ENCODE measurements at places on chromosomes 4 and X. TPM values are rescaled to one million over a fixed set of nuclear protein-coding genes. Genes with fewer than 3 reads are reported as not detected.

DNA sequence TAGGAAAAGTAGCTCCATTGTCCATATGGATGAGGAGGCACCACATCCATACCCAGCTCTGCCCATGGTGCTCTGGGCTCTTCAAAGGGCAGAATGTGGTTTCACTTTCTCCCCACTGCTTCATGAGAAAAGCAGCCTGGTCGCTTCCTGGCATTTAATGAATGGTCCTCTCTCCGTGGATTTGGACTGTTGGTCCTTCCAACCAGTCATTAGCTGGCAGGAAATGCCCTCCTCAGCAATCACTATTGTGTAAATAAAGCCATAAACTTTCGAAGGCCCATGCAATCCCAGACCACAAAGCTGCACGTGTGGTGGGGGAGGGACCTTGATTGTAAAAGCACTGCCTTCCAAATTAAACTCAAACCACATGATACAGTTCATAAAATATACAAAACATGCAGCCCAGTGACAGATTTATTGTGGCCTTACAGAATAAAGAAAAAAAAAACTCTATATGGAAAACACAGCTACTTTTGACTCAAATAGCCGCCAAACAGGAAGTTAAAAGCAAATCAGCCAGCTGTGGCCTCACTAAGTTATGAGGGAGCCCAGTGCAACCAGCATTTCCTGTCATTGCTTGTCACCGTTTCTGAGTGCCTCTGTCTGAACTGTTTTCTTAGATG is 8.1 kb downstream of the MBNL3 start:
- DNase-seq: peak; percentile 28
- peak overlapping the region; percentile 65 for H3K27ac ChIP-seq
- no peaks in the 10 kb centered on the region for H3K36me3 ChIP-seq
- peaks cover 25% of the 10 kb centered on the region for H3K4me1 ChIP-seq
- no peaks in the 10 kb centered on the region for H3K27me3 ChIP-seq

- no peak for DNase-seq
- no peaks in the 10 kb centered on the region for H3K36me3 ChIP-seq
- peaks cover 4% of the 10 kb centered on the region for H3K27me3 ChIP-seq
- no peak overlapping the region for H3K27ac ChIP-seq
Measured at GRCh38 chr4:182547435-182547834, 304.2 kb downstream of the TENM3 start.

- no peak for DNase-seq
- H3K4me1 ChIP-seq: no peaks in the 10 kb centered on the region
- H3K27me3 ChIP-seq: no peaks in the 10 kb centered on the region
- no peak overlapping the region for H3K4me3 ChIP-seq
- no peak overlapping the region for H3K27ac ChIP-seq
- H3K36me3 ChIP-seq: no peaks in the 10 kb centered on the region
Measured at GRCh38 chrX:94051926-94052325, 377.9 kb downstream of the FAM133A start.

GRCh38 chr4:68175562-68176155 is 46.0 kb upstream of the TMPRSS11F start:
- no peaks in the 10 kb centered on the region for H3K4me1 ChIP-seq
- H3K4me3 ChIP-seq: no peak overlapping the region
- DNase-seq: peak; percentile 47

DNA sequence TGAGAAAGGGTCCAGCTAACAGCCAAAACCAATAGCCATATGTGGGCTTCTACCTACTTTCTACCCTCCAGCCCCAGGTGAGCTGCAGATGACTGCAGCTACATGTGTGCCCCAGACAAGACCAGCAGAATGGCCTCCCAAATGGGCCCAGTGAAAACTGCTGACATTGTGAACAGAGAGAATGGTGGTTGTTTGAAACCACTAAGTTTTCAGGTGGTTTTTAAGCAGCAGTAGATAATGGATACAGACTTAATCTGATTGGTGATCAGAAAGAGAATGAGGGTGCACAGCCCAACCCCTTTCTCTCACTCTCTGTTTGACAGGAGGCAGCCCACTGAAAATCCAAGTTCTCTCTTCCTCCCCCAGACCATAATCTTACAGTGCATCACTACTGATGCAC is 42.5 kb upstream of the BBS12 start:
- H3K4me1 ChIP-seq: no peaks in the 10 kb centered on the region
- no peaks in the 10 kb centered on the region for H3K27me3 ChIP-seq
- no peak overlapping the region for H3K4me3 ChIP-seq
- no peaks in the 10 kb centered on the region for H3K36me3 ChIP-seq
- DNase-seq: no peak

DNA sequence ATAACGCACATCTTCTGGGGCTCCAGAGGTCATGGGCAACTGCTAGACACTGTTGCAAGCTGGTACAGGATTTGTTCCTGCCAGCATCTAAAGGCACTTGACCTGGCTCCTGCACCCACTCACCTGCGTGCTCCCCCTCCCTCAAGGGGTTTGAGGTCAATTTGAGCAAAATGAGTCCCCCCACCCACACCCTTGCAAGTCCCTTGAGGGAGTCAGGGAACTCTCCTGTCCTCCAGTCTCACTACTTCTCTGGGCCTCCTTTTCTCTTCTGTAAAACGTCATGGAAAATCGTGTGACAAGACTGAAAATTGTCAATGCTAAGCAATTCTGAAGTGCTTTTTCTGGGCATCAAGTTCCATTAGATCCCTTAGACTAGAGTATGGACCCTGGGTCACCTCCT is 39.9 kb upstream of the PGK1 start:
- DNase-seq: no peak
- H3K4me1 ChIP-seq: no peaks in the 10 kb centered on the region
- no peaks in the 10 kb centered on the region for H3K27me3 ChIP-seq
- no peak overlapping the region for H3K27ac ChIP-seq
- H3K4me3 ChIP-seq: no peak overlapping the region

DNA sequence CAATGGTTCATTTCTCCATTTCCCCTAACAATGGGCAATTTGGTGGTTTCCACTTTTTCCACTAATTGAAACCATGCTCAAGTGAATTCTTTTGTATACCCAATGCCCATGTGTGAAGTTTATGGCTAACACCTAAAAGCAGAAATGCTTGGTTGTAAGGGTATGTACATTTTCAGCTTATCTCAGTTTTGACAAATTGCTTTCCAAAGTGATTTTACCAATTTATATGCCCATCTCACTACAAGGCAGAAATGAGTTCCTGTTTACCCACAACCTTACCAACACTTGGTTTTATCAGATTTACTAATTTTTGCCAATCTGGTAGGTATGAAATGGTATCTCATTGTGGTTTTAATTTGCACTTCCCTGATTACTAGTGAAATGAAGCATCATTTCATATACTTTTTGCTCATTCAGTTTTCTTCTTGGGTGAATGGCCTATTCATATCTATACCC is 14.8 kb downstream of the GPR34 start:
- DNase-seq: no peak
- peaks cover 2% of the 10 kb centered on the region for H3K36me3 ChIP-seq
- no peaks in the 10 kb centered on the region for H3K27me3 ChIP-seq

GRCh38 chr4:136831553-136831952 is 700.7 kb downstream of the PCDH18 start:
- no peak overlapping the region for H3K4me3 ChIP-seq
- no peaks in the 10 kb centered on the region for H3K36me3 ChIP-seq
- H3K27me3 ChIP-seq: no peaks in the 10 kb centered on the region
- H3K4me1 ChIP-seq: no peaks in the 10 kb centered on the region
- DNase-seq: no peak
- H3K27ac ChIP-seq: no peak overlapping the region

- no peaks in the 10 kb centered on the region for H3K36me3 ChIP-seq
- no peak for DNase-seq
- no peak overlapping the region for H3K4me3 ChIP-seq
- H3K4me1 ChIP-seq: no peaks in the 10 kb centered on the region
Measured at GRCh38 chrX:42988700-42989099, 210.7 kb upstream of the PPP1R2C start.

DNA sequence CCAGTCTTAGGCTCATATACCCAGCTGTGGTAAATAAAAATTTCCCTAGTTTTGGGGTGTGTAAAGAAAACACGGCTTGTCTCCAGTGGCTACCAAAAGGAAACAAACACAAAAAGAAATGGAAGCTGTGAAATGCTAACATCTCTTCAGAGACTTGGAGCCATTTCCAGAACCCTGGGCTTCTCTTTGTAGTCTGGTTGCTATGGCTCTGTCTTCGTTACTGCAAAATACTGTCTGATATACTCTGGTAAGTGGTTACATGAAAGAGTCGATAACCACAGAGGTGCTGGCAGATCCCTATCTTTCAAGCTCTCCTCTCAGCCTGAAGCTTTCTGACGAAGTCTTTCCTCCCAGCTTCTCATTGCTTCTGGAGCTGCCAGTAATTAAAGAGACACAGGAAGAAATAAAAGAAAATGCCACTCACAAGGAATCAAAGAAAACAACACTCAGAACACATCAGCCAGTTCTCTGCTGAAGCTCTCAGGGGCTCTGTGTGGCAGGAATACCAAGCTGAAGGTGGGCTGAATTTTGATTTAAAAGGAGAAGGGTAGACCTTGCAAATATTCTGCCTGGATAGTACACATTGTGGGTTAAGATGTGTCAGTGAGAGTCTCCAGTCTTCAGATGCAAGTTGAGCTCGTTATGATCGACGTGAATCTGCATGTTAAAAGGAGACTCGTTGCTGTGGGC is 107.6 kb upstream of the FAM9C start:
- peak overlapping the region; percentile 7 for H3K4me3 ChIP-seq
- H3K4me1 ChIP-seq: peaks cover 16% of the 10 kb centered on the region
- DNase-seq: peak; percentile 84
- no peaks in the 10 kb centered on the region for H3K36me3 ChIP-seq
- no peak overlapping the region for H3K27ac ChIP-seq
- H3K27me3 ChIP-seq: no peaks in the 10 kb centered on the region

DNA sequence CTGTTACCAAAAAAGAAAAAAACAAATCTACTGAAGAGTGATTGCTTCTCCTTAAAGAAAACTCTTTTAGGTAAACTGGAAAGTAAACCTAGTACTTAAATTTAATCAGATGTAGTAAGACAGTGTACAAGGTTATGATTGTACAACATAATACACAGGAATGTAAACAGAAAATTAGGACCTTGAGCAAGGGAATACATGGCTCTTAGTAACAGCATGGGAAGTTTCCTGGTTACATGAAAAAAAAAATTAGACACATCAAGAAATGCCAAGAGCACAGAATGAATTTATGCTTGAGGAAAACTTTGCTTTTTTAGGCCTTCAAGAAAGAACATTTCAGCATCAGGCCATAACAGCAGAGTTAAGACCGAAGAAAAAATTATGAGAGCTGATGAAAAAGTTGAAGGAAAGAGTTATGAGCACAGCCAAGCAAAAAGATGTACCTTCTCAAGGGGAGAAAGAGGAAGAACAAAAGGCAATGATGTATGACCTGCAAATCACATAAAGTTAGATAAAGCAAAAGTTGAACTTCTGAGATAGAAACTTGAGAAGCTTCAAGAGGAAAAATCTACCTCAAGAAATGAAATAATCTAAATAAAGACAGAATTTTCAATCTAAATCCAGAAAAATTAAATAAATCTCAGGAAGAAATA is 311.6 kb downstream of the GALNTL6 start:
- no peaks in the 10 kb centered on the region for H3K4me1 ChIP-seq
- no peak overlapping the region for H3K4me3 ChIP-seq
- H3K27me3 ChIP-seq: no peaks in the 10 kb centered on the region
- H3K36me3 ChIP-seq: no peaks in the 10 kb centered on the region
- no peak for DNase-seq

DNA sequence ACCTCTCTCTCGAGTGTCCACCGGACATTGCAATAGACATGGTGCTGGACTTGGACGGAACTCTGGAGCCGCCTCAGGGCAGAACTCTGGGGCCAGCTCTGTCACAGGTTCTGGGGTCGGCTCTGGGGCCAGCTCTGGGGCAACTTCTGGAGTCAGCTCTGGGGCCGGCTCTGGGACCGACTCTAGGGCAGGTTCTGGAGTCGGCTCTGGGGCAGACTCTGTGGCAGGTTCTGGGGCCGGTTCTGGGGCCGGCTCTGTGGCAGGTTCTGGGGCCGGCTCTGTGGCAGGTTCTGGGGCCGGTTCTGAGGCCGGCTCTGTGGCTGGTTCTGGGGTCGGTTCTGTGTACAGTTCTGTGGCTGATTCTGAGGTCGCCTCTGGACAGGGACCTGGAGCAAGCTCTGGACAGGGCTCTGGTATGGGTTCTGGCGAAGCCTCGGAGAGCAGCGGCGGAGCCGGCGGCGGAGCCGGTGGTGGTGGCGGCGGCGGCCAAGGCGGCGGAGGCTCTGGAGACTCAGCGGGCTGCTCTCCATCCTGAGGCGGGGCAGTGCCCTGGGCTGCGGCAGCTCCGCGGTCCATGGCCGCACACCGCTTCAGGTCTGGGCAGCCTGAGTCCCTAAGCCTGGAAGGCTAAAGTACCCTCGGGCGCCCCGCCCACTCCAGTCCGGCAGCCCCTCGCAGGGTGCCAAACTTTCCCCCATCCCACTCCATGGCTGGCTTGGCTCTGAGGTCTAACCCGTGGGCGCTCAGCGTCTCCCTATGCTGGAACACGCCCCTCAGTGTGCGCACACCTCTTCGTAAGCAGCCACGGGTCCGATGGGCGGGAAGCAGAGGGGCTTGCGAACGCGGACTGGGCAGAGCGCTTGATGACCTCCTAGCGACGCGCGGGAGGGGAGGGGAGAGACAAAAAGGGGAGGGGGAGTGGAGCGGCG is at the start of gene DGKK:
DGKK (minus strand) TSS at position 723 of the 929 bp plus-strand sequence; CDS start at position 576, 147 bp downstream.
- no peaks in the 10 kb centered on the region for H3K4me1 ChIP-seq
- DNase-seq: no peak

Gene MAGEC1
- not detected for total RNA-seq

Gene SLC26A1
- not detected for total RNA-seq

Gene CENPVL2
- not detected for total RNA-seq

Gene CT83
- total RNA-seq: not detected
